ENCODE measurements at places on chromosomes 11 and 22.

- no peak for DNase-seq
These were observed 53.4 kb downstream of the SCGB1A1 start for GRCh38 chr11:62472063-62472884.

DNA sequence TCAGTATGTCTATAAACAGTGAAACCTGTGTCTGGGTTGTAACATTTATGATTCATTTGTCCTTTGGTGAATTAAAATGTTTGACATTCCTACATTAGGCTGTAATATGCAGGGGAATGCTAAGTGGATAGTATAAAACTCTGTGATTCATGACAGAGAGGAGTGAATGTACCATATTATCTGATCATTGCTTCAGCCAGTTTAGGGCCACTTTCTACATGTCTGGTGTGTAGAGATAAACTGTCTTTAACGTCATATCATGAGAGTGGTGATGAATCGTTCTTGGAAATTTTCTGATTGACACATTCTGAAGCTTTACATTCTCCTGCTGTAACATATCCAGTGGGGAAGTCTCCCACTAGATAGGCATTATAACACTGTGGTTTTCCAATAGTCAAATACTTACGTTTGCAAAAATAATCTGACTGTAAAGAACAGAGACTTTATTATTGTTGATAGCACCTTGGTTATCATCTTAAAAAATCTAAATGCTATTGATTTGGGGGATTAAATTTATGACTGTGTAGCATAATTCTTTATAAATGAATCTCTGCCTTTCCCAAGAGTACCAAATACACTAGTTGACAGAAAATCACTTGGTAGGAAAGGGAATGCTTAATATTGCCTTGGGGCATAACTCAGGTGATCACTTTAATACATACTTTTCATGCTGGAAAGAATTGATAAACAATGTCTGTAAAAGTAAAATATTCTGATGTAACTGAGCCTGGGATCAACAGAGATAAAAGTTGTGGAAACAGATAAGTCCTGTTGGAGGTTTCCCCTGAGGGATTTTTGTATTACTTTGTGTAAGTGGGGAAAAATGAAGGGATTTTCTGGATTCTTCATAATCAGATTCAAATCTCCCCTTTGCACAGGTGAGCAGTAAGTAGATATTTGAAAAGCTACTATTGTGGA lies 427.9 kb downstream of the JRKL start:
- DNase-seq = no peak

DNA sequence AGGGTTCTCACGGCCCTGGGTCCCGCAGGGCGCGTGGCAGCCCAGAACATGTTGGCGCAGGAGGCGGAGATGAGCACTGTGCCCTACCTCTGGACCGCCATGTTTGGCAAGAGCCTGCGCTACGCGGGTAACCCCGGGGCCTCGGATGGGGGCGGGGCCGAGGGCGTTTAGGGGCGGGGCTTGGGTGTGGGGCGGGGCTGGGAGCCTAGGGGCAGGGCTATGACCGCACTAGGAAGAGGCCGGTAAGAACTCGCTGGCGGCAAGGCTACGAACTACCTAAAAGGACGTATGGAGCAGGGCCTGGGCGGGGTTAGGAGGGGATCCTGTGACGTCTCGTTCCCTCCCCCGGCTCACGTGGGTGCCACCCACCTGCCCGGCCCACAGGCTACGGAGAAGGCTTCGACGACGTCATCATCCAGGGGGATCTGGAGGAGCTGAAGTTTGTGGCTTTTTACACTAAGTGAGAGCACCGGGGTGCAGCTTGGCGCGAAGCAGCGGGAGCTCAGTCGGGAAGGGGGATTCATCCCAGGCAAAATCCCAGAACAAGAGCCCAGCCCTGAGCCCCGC lies 2.8 kb upstream of the LZTR1 start:
- no peak for DNase-seq

GRCh38 chr11:69286374-69287371 lies 7.3 kb upstream of the MYEOV start:
- no peak for DNase-seq

All from NCI-H748 treated with DMSO at 0.1 percent for 48 hours (cell line).